ENCODE measurements at places on chromosomes 1 and 21. TPM values are rescaled to one million over a fixed set of nuclear protein-coding genes. Genes with fewer than 3 reads are reported as not detected.

GRCh38 chr1:199122532-199123311, 483.9 kb downstream of the PTPRC start:
- no peak for DNase-seq

DNA sequence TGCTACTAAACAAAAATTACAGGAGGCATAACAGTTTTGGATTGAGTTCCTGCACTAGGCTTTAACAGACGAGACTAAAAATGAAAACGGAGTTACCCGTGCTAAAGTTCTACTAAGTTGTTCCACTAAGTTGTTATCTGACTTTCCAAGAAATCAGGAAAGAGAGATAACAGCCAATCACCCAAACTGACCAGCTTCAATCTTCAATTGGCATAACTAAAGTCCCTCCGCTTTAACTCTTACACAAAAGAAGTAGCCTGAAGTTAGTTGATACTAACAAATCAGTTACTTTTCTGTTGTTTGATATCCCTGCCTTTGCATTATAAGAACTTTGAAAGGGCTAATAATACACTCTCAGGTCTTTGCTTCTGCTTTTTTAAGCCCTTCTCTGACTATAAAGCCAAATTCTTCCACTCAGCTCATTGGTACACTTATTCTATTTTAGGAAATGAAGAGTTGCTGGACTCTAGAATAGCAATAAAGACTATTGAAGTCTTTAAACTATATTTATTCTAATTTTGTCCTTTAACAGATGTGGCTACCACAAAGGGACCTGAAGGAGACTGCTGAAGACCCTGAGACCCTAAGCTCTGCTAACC, 61.3 kb downstream of the TESK2 start:
- no peak for DNase-seq

GRCh38 chr1:36511804-36512798, 29.4 kb upstream of the CSF3R start:
- no peak for DNase-seq

- DNase-seq: no peak
Observed at GRCh38 chr1:76109404-76109803, 34.9 kb downstream of the ST6GALNAC3 start.

DNA sequence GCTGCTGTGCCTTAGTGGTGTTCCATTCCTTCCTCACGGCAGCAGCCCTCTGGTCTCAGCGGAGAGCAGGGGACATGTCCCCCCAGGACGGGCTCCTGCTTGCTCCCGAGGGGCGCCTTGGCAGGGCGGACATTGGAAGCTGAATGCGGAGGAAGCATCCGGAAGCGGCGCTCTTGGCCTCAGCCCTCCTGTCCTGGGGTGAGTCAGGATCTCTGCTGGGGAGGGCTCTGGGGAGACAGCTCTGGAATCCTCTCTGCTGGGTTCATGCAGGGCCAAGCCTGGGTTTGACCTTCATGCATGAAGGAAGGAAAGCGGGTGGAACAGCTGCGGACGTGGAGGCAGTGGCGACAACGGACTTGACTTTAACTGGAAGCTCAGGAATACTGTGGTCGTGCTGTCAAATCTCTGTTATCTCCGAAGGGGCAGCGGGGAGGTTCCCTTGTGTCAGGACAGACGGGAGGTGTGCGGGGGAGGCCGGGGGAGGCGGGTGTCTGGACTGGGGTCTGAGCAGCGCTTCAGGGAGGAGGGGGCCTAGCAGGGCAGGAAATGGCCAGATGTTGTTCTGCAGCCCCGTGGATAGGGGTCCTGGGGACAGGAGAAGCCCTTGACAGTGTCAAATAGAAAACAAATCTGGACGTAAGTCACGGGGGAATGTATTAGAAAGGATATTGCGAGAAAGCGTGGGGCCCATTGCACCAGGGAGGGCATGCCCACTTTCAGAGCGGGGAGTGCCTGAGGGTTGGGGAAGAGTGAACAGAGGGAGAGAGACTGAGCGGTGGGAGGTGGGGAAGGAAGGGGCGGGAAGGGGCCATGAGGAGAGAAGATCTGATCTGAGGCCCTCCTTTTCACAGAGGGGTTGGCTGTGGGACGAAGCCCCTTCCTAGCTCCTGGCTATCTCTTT, 26.6 kb downstream of the CRYAA start:
- no peak for DNase-seq

DNA sequence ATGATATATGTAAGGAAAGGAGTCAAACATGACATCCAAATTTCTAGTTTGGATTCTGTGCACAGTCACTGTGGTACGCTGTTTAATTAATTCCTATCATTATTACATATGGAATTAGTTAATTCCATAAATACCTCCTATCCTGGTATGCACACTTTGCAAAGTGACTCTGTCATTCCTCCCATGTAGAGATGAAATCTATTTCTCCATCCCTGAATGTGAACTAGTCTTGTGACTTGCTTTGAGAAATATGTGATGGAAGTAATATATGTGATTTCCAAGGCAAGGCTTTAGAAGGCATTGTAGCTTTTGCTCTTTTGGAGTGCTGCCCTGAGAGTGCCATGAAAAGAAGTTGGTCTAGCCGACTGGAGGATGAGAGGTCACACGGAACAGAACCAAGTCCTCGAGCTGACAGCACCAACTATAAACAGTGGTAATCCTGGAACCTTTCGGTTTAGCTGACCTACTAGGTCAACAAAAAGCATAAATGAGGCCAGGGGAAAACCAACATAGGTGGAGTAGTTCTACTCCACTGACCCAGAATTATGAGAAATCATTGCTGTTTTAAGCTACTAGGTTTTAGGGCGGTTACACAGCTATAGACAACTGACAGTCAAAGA, 1.5 kb downstream of the SELENOF start:
- no peak for DNase-seq

DNA sequence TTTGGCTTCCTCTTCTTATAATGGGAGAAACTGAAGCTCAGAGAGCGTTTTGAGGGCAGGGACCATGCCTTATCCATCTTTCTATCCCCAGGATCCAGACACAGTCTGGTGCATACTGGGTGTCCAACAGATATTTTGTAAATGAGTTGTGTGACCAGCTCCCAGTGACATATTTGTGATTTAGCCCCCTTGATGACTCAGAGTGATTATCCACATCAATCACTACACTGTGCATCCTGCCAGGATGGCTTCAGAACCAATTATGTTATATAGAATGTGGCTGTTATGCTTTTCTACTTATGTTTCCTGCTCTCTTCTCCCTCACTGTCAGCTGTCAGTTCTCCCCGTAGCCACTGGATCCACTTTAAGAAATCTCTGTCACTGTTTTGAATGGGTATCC, 11.3 kb downstream of the OLFML3 start:
- no peak for DNase-seq

DNA sequence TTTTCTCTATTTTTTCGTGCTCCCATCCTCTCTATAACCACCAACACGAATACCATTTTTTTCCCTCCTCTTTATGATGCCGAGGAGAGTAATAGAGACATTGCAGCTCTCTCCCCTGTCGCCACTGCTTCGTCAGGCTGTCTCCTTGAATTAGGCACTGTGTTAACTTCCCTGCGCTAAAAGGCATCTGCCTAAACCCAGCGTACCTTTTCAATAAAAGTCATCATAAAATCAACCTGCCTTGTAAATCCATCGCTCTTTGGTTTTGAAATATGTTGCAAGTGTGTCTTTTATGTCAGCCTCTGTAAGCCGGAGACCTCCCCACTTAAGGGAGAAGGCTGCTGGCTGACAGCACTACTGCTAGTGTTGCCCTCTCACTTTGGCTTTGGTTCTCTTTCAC, 8.7 kb downstream of the RNF220 start:
- DNase-seq: no peak

- no peak for DNase-seq
Observed at GRCh38 chr1:171988243-171988885, 147.1 kb downstream of the DNM3 start.

- peak; percentile 10 for DNase-seq
Observed at GRCh38 chr1:21647431-21648351, 21.5 kb downstream of the RAP1GAP start.

- no peak for DNase-seq
Observed at GRCh38 chr21:42532466-42533181, 19.0 kb downstream of the SLC37A1 start.

Gene PPFIA4
- total RNA-seq: 0.29 TPM

Gene PLA2G2F
- not detected for total RNA-seq

Gene KPRP
- not detected for total RNA-seq

Gene LRRC3
- 10.4 TPM for total RNA-seq

Gene FCRL1
- not detected for total RNA-seq

Gene FCRL4
- total RNA-seq: not detected

Gene IQCC
- 3.4 TPM for total RNA-seq

Gene BARHL2
- not detected for total RNA-seq

Gene C4BPA
- not detected for total RNA-seq

Gene ACOT11
- 0.93 TPM for total RNA-seq

Gene CLCNKA
- total RNA-seq: not detected
